ENCODE measurements at places on chromosomes 13 and 19. TPM values are rescaled to one million over a fixed set of nuclear protein-coding genes. Genes with fewer than 3 reads are reported as not detected.

CDC42EP5 gene
- 119 TPM for total RNA-seq

ESD gene
- 167 TPM for total RNA-seq

DNA sequence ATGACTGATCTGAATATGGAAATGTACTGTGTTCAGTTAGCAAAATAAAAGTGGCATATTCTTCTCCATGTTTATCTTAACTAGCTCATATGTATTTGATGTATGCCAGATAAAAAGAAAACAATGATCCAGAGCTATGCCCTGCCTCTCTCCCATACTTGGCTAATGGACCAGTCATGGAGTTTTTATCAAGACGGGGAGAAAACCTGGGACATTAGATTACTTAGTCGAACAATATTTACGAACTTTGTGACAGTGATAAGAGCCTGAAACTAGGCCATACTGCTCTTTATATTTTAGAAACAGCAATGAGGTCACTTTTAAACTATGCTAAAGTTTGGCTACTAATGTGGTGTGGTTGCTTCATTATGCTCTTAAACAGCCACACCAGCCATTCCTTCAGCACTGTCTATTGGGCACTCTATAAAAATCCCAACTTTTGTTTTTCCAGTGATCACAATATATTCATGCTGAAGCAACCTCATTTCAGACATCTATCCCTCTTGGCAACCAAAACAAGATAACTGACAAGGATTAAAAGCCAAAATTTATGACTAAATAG, 265.0 kb downstream of the FGF14 start:
- no peak overlapping the region for H3K27ac ChIP-seq
- H3K4me3 ChIP-seq: no peak overlapping the region
- no peak for DNase-seq

DNA sequence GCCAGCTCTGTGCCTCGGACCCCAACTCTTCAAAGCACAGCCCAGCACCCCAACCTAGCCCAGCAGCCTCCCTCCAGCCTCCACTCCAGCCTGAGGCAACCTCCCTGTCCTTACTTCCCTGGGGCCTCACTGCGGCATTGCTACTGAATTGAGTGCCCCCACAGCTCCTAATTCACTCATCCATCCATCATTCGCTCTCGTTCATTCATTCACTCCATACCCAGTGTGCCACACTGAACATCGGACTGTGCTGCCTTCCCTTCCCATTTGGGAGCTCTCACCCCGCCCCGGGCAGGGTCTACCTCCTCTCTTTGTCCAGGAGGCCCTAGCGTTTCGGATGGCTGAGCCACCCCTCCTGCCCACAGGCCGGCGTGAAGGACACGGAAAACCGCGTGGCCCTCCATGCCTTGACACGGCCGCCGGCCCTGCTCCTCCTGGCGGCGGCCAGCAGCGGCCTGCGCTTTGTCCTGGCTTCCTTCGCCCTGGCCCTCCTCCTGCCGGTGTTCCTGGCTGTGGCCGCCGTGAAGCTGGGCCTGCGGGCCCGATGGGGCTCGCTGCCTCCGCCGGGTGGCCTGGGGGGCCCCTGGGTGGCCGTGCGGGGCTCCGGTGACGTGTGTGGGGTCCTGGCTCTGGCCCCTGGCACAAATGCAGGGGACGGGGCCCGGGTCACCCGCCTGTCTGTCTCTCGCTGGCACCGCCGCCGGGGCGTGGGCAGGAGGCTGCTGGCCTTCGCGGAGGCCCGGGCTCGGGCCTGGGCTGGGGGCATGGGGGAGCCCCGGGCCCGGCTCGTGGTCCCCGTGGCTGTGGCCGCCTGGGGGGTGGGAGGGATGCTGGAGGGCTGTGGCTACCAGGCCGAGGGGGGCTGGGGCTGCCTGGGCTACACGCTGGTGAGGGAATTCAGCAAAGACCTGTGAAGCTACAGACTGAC, 1.3 kb downstream of the NAT14 start:
- peak overlapping the region; percentile 62 for H3K27ac ChIP-seq
- H3K4me3 ChIP-seq: peak overlapping the region; percentile 90
- no peaks in the 10 kb centered on the region for H3K36me3 ChIP-seq
- no peaks in the 10 kb centered on the region for H3K27me3 ChIP-seq
- H3K4me1 ChIP-seq: peaks cover 32% of the 10 kb centered on the region
- DNase-seq: no peak

DNA sequence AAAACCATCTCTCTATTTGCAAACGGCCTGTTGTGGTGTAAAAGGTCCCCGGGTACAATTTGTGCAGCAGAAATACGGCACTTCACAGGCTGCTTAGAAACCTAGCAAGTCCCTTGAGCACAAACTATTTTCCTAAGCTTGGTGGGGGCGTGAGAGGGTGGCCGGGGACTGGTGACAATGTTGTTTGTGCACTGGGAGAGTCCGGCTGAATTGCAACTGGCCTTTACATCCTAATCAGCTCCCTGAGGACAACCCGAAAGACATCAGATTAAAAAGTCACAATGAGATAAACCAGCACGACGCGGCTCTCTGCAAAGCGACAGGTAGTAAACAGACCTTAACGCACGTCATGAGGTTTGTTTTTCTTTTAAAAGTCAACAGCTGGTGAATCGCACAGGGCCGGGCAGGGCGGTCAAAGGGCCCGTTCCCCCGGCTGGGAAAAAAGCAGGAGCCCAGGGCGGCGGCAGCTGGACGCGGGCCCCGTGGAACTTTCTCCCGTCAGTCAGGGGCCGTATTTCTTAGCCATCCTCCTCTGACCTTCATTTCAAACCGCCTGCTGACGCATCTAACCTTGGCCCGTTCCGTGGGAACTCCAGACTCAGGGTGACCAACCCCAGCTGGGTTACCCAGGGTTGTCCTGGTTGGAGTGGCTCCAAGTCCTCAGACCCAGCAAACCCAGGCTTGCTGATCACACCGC, 112.3 kb downstream of the GADD45B start:
- H3K27ac ChIP-seq: no peak overlapping the region
- no peak overlapping the region for H3K4me3 ChIP-seq
- DNase-seq: no peak
- no peaks in the 10 kb centered on the region for H3K36me3 ChIP-seq

MYBPC2 gene
- total RNA-seq: not detected

DNA sequence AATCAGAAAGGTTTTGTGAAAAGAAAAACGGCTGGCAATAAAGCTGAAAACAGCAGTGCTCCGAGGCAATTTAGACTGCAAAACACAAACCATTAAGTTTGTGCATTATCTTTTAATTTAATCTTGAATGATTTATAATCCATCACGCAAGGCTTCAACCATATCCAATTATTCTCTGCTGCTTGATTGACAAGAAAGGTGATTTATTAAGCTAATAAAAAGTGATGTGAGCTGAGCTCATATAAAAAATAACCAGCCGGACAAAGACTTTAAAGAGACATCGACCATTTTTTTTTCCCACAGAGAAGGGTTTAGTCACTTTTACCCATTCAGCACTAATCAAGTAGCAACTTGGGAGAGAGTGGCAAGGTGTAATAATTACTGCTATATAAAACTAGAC, 33.6 kb downstream of the TSHZ3 start:
- H3K27me3 ChIP-seq: no peaks in the 10 kb centered on the region
- H3K4me3 ChIP-seq: no peak overlapping the region
- H3K36me3 ChIP-seq: no peaks in the 10 kb centered on the region
- peaks cover 34% of the 10 kb centered on the region for H3K4me1 ChIP-seq

- DNase-seq: no peak
- H3K4me3 ChIP-seq: no peak overlapping the region
- no peaks in the 10 kb centered on the region for H3K36me3 ChIP-seq
- H3K4me1 ChIP-seq: peaks cover 21% of the 10 kb centered on the region
- no peaks in the 10 kb centered on the region for H3K27me3 ChIP-seq
Measured at GRCh38 chr13:39263531-39263930, 225.3 kb downstream of the NHLRC3 start.

GRCh38 chr19:10998045-10998533, 37.3 kb downstream of the SMARCA4 start:
- H3K4me1 ChIP-seq: no peaks in the 10 kb centered on the region
- no peak for DNase-seq
- no peaks in the 10 kb centered on the region for H3K27me3 ChIP-seq
- H3K27ac ChIP-seq: no peak overlapping the region
- no peak overlapping the region for H3K4me3 ChIP-seq
- peaks cover 76% of the 10 kb centered on the region for H3K36me3 ChIP-seq

GRCh38 chr13:44331446-44331845, 42.2 kb upstream of the SERP2 start:
- DNase-seq: peak; percentile 48
- H3K27ac ChIP-seq: peak overlapping the region; percentile 84
- H3K4me3 ChIP-seq: no peak overlapping the region
- no peaks in the 10 kb centered on the region for H3K27me3 ChIP-seq

GRCh38 chr19:10390652-10391286, 10.4 kb upstream of the TYK2 start:
- H3K27ac ChIP-seq: no peak overlapping the region
- H3K4me3 ChIP-seq: no peak overlapping the region
- H3K4me1 ChIP-seq: no peaks in the 10 kb centered on the region
- H3K27me3 ChIP-seq: no peaks in the 10 kb centered on the region
- peaks cover 48% of the 10 kb centered on the region for H3K36me3 ChIP-seq

PDE4C gene
- not detected for total RNA-seq

CALR3 gene
- total RNA-seq: not detected

DNA sequence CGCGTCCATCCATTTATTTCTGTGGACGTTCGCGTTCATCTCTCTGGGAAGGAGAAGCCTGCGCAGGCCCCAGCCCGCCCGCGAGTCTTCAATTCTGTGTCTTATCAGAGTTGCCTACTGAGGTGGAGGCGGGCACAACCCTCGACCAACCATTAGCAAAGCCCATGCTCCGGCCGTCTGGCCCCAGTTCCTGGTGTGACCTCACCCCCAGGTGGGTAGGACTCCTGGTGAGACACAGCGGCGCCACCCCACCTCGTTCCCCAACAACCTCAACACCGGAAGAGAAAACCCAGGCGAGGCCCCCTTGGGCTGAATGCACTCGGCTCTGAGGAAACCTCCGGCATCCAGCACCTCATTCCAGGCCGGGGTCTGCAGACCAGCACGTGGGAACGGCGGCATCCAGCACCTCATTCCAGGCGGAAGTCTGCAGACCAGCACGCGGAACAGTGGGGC, 14.7 kb downstream of the ZNF787 start:
- no peak for DNase-seq
- H3K27ac ChIP-seq: no peak overlapping the region
- H3K27me3 ChIP-seq: no peaks in the 10 kb centered on the region
- H3K4me1 ChIP-seq: peaks cover 43% of the 10 kb centered on the region
- peaks cover 4% of the 10 kb centered on the region for H3K36me3 ChIP-seq

- no peak for DNase-seq
- H3K27me3 ChIP-seq: no peaks in the 10 kb centered on the region
- no peak overlapping the region for H3K4me3 ChIP-seq
- no peak overlapping the region for H3K27ac ChIP-seq
Measured at GRCh38 chr13:31049833-31050232, 111.9 kb downstream of the HSPH1 start.

MBD3L3 gene
- total RNA-seq: 9.0 TPM

C5AR2 gene
- total RNA-seq: not detected

ELAVL3 gene
- total RNA-seq: 5.3 TPM

DNA sequence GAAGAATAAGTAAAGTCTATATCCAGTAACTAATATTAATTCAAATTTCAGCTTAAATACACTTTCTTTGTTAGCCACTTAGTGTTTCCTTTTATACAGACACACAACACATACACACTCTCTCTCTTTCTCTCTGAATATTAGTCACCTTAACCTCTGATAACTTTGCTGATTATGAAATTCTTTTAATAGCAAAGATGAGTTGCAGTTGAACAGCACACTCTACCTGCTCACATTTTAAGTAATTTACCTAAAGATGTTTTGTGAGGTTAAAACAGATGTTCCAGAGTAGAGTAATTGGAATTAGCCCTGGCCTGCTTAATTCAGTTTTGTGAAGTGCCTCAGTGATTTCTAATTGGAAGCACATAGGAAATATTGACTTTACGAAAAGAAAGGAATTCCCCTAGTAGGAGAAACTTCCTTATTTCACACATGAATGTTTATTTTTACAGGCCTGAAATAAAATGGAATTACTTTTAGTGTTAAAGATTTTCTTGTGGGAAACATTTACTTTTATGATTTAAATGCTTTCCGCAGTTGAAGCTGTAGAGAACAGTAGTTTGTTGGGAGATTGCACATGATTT, 184.3 kb downstream of the MYO16 start:
- no peaks in the 10 kb centered on the region for H3K4me1 ChIP-seq
- DNase-seq: no peak
- H3K27me3 ChIP-seq: no peaks in the 10 kb centered on the region
- no peak overlapping the region for H3K4me3 ChIP-seq
- H3K27ac ChIP-seq: no peak overlapping the region
- H3K36me3 ChIP-seq: no peaks in the 10 kb centered on the region

DNA sequence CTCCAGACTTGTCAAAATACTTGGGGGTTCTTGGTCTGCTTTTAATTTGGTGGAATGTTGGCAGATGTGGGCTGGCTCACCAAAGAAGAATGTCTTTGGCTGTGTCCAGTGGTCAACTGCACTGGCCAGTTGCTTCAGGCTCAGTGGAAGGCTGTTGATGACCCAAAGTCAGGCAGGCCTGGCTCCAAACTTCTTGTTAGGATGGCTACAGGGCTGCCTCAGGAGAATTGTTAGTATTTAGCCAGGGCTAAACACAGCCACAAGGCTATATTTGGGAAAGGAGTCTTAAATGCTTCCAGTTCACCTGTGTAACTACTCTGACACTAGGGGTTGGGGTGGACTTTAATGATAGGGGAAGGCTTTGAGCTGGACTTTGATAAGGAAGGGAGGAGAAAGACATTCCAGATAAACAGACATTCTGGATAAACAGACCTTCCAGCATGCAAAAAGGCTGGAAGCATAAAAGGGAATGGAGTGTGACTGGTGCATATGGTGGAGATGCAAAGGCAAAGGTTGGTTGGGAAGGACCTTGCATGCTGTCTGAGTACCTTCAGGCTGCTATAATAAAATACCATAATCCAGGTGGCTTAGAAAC, 116.8 kb downstream of the FOXO1 start:
- no peaks in the 10 kb centered on the region for H3K27me3 ChIP-seq
- no peaks in the 10 kb centered on the region for H3K4me1 ChIP-seq
- no peak overlapping the region for H3K4me3 ChIP-seq
- DNase-seq: no peak

- H3K27ac ChIP-seq: no peak overlapping the region
- no peak overlapping the region for H3K4me3 ChIP-seq
- H3K4me1 ChIP-seq: no peaks in the 10 kb centered on the region
Measured at GRCh38 chr13:82681535-82681934, 1200.7 kb downstream of the SLITRK1 start.

GRCh38 chr19:11673608-11674041, 65.1 kb downstream of the ZNF823 start:
- H3K27me3 ChIP-seq: no peaks in the 10 kb centered on the region
- no peak overlapping the region for H3K27ac ChIP-seq
- DNase-seq: peak; percentile 81
- H3K36me3 ChIP-seq: peaks cover 3% of the 10 kb centered on the region

TMC4 gene
- total RNA-seq: 0.96 TPM

DNA sequence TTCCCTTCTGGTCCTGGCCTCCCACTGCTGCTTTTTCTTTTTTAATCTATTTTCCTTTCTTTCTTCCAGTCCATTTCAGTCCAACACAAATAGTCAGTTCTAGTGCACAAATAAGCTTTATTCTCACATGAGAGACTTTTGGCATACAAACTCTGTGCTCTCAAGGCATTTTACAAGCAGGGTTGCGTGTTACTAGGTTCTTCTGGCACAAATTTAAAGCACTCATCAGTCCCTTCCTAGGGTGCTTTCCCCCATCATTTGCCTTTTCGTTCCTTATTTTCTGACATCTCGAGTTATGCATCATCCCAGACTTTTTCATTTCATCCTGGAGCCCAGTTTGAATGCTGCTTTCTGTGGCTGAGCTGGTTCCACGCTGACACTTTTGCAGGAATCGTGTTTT, 29.8 kb upstream of the IL17D start:
- H3K4me3 ChIP-seq: no peak overlapping the region
- no peak for DNase-seq
- H3K4me1 ChIP-seq: no peaks in the 10 kb centered on the region
- no peaks in the 10 kb centered on the region for H3K27me3 ChIP-seq
